ENCODE measurements at places on chromosomes 6 and 20. TPM values are rescaled to one million over a fixed set of nuclear protein-coding genes. Genes with fewer than 3 reads are reported as not detected.

SEL1L2 gene
- not detected for total RNA-seq

BCL2L1 gene
- total RNA-seq, result 148 TPM

NKAPL gene
- 1.5 TPM for total RNA-seq

AAR2 gene
- total RNA-seq, result 22.8 TPM

TREML2 gene
- not detected for total RNA-seq

ABHD16B gene
- total RNA-seq, result not detected

ADTRP gene
- 2.8 TPM for total RNA-seq

TRIM15 gene
- total RNA-seq, result not detected

Measured in placental pericyte (primary cell).